Stimulated activated CD8-positive, alpha-beta memory T cell treated with anti-CD3 and anti-CD28 coated beads, Interleukin-4, amount 100 ng/mL, for 1 hour (primary cell): ENCODE measurements at places on chromosomes 12 and 14.

DNA sequence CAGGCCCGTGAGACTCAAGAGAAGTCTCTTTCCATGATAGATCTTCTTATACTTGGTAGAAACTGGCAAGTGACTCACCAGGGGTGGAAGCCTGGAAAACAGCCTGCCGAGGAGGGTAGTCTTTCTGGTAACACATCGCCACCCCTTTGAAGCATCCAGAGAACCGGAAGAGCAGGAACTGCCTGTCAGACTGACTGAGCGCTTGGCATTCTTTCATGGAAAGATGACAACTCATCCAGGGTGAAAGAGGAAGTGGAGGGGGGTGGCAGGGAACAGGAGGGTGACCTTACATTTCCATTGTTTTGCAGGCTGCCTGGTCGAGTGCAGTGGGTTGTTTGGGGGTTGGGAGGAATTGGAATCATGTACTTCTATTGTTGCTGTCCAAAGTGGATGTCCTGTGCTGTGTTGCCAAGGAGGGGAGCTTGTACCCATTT lies 34.5 kb downstream of the PRKCH start:
- no peak for DNase-seq

DNA sequence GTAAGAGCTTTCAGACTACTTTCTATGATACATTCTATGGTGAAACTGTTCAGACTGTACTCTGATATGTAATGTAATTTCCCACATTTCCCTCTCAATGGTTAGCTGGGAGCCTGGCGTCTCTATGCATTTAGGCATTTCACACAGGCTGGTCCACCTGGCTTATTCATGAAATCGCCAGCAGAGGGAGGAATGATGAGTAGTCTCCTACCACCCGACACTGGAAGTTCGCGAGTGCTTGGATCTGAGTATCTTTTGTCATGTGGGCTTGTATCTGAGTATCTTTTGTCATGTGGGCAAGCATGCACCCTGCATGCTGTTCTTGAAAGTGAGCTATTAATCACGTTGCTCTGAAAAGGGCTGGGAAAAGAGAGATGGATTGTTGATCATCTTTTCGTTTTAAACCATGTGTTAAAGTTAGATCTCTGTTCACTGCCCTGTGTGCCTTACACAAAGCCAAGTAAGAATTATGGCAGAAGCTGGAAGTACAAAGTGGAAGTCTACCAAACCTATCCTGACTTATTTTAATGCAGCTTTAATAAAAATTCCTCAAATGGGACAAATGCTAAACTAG lies 235.0 kb downstream of the ATP23 start:
- DNase-seq: no peak

DNA sequence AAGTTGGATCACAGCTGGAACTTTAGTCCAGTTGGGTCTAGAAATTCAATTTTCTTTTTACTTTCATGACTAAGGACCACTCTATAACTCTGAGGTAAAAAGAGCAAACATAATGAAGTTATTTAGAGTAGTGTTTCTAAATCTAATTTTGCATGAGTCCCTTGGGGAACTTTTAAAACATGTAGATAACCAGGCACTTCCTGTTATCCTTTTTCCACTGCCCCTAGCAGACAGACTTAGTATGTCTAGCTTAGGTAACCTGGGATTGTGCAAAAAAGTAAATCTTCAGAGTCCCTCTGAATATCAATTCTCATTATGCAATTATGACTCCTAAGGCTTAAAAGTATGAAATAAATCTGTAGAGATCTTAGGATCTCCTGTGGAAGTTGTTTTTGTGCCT lies 371.2 kb downstream of the DIO2 start:
- no peak for DNase-seq

DNA sequence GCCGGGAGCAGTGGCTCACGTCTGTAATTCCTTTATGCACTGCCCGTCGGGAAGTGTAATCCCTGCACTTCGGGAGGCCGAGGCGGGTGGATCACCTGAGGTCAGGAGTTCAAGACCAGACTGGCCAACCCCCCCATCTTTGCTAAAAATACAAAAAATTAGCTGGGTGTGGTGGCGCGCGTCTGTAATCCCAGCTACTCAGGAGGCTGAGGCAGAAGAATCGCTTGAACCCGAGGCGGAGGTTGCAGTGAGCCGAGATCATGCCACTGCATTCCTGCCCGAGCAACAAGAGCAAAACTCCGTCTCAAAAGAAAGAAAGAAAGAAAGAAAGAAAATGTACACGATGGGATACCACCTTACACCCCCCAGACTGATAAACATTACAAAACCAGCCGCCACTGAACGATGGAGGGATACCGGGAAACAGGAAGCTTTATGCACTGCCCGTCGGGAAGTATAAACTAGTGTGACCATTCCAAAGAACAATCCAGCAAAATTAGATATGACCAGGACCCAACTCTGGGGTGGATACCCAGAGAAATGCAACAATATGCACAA lies 1.1 kb downstream of the ABCD4 start:
- no peak for DNase-seq

DNA sequence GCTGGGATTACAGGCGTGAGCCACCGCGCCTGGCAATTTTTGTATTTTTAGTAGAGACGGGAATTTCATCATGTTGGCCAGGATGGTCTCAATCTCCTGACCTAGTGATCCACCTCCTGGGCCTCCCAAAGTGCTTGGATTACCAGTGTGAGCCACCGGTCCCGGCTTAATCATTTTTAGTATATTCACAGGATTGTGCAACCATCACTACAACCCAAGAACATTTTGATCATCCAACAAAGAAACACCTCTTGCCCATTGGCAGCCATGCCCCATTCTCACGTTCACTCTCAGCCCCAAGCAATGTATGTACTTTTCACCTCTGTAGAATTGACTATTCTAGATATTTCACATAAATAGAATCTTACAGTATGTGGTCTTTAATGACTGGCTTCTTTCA lies 19.9 kb downstream of the SP1 start:
- no peak for DNase-seq

DNA sequence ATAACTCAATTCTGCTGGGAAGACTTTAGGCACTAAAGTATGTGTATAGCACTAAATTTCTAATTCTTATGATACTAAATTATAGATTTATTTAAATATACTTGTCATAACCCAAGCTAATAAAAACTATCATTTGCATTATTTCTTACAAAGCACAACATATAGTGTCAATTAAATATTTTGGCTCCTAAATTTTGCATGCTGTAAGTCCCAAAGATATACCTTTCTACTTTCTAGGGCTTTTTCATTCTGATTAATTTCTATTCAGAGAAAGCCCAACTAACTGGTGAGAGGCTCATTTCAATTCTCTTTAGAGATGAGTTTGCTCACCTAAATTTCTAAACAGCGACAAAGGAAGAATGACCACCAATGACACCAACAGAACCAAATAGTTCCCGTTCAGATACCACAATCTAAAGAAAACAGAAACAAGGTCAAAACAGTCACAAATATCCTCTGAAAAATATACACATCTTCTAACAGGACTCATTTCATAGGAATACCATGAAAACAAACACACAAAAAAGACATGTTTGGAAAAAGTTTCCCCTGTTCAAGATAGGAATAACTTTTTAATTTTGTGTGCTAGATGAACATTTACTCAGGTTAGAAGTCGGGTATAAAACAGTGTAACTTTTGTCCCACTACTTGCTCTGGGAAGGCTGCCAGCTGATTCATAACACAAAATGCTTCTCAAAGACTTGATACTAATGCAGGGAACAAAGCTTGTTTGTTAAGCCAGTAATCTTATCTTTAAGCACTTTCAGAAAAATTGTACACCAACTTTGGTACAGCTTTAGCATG lies 7.6 kb downstream of the SLC38A2 start:
- no peak for DNase-seq

- DNase-seq: no peak
Observed at GRCh38 chr14:48417715-48418500, 742.5 kb upstream of the MDGA2 start.

DNA sequence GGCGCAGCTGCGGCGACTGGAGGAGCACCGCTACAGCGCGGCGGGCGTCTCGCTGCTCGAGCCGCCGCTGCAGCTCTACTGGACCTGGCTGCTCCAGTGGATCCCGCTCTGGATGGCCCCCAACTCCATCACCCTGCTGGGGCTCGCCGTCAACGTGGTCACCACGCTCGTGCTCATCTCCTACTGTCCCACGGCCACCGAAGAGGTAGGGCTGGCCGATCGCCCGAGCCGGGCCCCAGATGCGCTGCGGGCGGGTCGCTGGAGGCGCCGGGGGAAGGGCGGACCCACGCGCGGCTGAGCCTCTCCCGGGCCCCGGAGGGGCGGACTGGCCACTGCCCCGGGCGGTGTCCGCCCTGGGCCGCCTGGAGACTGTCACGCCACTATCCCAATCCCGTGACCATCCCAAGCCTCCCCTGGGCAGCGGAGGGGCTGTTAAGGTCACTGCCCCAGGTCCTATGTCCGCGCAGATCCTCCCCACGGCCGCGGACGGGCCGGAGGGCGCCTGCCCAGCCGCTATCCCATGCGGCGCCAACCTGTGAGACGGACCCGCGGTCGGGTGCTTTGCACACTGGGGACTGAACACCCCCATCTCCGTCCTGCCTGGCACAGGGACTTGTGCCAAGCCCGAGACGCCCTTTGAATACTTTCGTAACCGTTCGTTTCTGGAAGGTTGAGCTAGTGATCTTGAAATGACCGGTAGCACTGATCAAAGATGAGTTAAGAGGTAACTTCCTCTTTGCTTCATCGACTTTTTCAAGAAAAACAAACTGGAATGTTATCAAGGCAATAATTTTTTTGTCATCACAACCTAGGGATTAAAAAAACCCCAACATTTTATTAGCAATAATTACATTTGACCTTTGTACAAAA lies 725 bp downstream of the CHPT1 start:
- no peak for DNase-seq

DNA sequence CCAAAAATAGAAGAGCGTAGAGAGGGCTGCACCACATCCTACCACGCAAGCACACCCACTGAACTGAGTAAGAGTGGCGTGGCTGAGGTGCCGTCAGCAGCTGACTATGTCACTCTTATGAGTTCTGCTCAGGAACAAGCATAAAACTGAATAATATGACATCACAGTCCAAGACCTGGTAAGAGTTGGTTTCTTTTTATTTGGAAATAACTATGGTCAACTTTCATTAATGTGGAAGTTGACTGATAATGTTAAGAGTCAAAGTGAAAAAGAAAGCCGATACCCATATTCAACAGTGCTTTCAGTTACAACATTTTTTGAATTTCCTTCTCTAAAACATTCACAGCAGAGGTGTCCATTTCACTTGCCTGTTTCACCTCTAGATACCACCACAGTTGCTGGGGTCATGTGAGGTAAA lies 44.6 kb downstream of the GNS start:
- DNase-seq: no peak

DNA sequence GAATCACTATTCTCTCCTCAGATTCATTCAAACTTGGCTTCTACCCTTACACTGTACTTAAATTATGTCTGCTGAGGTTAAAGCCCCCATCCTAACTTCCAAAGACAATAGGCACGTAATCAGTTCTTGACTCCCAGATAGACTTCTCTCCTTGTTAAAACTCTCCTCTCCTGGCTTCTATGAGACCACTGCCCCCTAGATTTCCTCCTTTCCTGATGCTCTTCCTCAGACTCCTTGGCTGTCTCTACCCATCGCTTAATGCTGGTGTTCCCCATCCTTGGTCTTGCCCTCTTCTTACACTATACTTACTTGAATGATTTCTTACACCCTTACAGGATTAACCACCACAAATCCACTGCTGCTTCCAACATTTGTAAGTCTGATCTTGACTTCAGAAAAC lies 32.8 kb downstream of the TC2N start:
- no peak for DNase-seq

GRCh38 chr12:65649126-65649525 lies 175.2 kb upstream of the HMGA2 start:
- no peak for DNase-seq

DNA sequence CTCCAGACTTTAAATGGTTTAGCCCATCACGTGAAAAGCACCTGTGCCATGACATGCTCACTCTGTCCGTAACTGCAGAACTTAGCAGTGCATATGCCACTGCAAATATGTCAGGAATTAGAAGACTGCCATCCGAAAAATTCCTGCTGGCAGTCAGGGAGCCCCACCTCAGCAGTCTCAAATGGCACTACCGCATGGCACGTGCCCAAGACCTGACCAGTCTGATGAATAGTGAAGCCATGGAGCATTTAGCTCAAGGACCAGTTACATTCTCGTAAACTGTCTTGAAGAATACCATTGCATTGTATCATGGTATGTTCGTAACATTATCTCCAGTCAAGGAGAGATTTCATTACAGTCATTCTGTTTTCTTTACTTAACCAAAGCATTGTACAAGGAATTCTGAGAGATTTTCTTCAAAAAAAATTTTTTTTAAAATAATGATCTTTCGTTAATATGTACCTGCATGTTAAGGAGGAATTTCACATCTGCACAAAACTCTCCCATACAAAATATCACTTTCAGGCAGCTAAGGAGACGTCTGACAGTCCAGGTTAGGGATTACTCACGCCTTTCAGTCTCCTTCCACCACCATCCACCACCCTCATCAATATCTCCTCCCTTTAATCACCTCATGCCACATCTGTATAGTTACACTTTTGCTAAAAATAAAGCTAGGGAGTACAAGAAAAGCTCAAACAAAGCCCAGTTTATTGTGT lies 138.5 kb downstream of the ANO2 start:
- no peak for DNase-seq

- DNase-seq: no peak
Observed at GRCh38 chr12:78210506-78210860, 379.8 kb downstream of the NAV3 start.

DNA sequence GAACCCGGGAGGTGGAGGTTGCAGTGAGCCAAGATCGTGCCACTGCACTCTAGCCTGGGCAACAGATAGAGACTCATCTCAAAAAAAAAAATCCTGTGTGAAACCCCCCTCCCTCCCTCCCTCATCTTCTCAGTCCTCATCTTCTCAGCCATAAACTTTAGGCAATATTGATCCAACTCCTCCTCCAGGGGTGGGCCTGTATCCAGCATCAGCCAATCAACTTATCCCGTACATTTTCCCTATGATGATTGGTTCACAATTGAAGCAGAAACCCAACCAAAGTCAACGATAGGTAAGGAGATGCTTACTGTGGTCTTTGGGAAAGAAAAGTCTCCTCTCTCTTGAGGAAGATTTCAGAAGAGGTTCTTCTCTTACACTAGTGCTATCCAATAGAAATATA lies 33.5 kb upstream of the CIT start:
- no peak for DNase-seq

DNA sequence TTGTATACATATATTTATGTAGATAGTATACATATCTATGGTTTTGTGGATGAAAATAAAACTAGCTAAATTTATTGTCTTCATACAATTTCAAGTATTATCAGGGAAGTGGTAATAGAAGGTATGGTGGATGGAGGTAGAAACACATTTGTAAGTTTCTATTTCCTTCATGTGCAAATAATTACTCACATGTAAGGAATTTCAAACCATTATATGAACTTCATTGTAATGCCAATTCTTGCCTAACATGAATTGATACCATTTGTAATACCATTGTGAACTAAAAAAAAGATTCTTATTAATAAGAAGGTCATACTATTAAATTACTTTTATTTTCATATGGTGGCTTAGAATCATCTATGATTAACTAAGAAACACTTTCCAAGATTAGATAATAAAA lies 20.1 kb upstream of the PPFIA2 start:
- no peak for DNase-seq

GRCh38 chr12:127149226-127149964 lies 1117.6 kb upstream of the TMEM132C start:
- DNase-seq: no peak
